ENCODE measurements at places on chromosomes 3 and 15.
A peak's percentile ranks its signal among the peaks of the same experiment; 100 is the strongest.

DNA sequence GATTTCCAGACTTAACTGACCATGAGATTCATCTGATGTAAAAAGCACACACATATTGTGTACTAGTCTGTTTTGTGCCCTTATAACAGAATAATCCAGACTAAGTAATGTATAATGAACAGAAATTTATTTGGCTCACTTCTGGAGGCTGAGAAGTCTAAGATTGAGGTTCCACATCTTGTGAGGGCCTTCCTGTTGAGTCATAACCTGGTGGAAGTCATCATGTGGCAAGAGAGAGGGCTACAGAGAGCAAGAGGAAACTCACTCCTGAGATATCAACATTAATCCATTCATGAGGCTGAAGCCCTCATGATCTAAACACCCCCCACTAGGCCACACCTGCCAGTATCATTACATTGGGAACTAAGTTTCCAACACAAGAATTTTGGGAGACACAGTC is 977.6 kb downstream of the MCTP2 start:
- no peak for DNase-seq

GRCh38 chr15:31366169-31366734 is 39.6 kb downstream of the KLF13 start:
- DNase-seq = no peak

GRCh38 chr15:101679806-101680205 is 27.6 kb upstream of the TM2D3 start:
- DNase-seq = no peak

DNA sequence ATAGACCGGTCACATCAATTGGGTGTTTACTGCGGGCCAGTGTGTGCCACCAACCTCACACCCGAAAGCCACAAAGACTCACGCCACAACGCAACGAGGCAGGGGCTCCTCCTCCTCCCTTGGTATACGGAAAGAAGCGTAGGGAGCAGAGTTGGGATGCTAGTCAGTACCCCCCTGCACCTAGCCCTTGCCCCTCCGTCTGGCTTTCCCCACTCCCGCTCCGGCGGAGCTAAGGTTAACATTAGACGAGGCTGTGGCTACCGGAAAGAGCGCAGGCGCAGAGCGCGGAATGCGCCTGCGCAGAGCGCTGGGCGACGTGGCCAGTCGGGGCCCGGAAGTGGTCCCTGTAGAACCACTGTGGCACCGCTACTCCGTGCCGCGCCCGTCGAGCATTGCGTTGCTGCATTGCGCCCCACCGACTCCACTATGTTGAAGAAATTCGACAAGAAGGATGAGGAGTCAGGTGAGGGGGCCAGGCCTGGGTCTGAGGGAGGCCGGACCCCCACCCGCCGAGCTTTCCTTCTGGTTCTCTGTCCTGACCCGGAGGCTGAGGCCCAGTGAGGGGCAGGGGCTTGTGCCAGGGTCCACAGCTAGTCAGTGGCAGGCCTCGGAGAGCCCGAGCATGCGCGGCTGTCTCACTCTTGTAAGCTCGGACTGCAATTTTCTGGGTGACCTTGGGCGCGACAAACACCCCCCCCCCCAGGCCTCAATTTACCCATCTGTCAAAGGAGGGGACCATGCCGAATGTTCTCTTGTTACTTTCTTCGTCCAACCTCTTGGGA is at the start of gene COPG1:
Gene COPG1, plus strand, starts transcription at position 323 of the 782 bp plus-strand sequence. Its CDS starts 104 bp downstream, at position 427.
- DNase-seq = peak; percentile 96

DNA sequence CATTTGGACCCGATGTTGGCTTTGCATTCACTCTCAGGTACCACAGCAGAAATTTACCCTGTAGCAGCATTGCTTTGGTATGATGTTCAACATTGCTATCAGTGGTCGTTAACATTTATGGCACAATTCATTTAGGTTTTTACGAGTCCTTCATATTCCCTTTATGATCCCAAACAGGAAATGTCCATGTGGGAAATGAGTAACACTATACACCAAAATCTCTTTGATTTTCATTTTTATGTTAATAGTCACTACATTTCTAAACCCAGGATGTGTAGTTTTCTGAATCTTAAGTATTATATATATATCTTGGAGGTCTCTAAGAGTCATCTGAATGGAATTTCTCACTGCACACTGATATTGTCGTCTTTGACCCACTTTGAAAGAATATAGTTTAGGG is 78.5 kb upstream of the RBMS3 start:
- DNase-seq = no peak
